ENCODE measurements at places on chromosomes 6 and 20.

DNA sequence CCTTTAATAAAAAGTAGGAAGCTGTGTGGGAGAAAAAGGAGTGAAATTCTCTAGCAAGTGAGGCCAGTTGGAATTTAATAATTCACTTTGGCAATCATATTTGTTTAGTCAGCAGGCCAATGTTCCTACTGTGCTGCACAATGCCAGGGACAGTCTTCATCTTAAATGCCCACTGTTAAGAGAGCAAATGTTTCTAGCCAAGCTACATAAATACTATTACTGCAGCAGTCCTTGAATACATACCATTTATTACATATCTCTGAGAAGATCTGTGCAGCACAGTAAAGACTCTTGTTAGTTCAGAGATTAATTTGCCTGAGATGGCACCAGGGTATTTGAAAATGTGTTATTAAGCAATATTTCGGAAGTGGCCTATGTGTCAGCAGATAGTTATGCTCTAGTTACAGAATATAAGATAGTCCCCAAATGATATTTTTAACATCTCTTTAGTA lies 105.4 kb downstream of the OGFRL1 start:
- DNase-seq, result no peak

DNA sequence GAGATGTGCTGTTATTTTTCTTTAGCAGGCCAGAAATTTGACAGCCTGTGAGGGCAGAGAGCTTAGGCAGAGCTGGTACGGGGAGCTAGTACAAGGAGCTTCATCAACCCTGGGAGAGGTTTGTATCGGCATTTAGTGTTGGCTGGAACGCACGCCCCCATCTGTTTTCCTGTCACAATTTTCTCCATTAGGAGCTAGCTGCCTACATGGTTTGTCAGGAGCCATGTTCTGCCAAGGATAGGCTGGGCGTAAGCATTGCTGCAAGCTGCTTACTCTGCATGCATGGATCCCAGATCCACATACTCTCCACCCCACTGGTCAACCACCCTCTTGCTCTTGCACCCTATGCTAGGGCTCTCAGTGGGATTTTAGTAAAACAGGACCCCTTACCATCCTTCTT lies 449.0 kb upstream of the CHD6 start:
- no peak for DNase-seq

DNA sequence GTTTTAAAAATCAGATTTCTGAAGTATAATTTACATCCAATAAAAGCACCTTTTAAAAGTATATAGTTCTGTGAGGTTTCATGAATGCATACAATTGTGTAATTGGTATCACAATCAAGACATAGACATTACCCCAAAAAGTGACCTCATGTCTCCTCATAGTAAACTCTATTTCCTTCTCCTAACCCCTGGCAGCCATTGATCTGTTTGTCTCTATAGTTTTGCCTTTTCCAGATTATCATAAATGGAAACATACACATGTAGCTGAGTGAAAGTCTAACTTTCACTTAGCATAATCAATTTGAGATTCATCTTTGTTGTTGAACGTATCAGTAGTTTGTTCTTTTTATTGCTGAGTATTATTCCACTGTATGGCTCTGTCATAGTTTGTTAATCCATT lies 57.6 kb downstream of the SUN5 start:
- DNase-seq, result no peak

- no peak for DNase-seq
Observed at GRCh38 chr20:41992481-41992880, 374.3 kb upstream of the CHD6 start.

GRCh38 chr20:2745060-2745910 lies 52.7 kb downstream of the EBF4 start:
- DNase-seq, result no peak

DNA sequence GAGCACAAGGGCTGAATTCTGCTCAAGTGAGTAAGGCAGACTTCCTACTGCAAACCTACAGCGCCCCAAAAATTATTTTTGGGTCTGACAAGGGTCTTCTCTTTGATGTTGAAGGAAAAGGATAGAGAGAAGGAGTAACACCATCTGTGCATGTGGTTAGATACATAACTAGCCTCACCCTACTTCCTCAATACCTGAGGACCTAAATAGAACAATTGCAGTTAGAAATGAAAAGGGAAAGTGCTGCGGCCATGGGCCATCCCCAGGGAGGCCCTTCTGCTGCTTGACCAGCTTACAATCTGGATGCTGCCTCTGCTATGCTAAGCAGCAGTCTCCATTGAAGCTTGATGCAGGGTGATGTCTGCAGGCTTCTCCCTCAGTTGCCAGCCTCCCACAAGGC lies 63.2 kb upstream of the ARMH2 start:
- DNase-seq, result no peak

DNA sequence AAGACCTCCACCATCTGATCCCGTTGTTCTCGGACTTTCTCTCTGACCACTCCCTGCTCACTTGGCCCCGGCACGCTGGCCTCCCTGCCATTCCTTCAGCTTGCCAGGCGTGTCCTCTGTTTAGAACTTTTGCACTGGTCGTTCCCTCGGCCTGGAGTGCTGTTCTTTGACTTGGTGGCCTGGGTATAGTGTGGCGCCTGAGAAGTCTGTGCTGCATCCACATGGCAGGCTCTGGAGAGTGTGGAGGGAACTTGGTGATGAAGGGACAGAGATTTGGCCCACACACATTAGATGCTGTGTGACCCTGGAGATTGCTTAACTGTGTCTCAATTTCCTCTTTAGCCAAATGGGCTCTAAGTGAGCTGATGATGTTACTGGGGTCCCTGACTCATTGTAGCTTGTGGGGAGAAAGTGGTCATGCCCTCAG lies 13.0 kb upstream of the TGM2 start:
- no peak for DNase-seq

GRCh38 chr20:1427457-1428054 lies 34.7 kb upstream of the FKBP1A start:
- no peak for DNase-seq

- no peak for DNase-seq
Observed at GRCh38 chr6:90329386-90330077, 32.9 kb upstream of the BACH2 start.

- DNase-seq, result no peak
Observed at GRCh38 chr20:12036142-12036541, 118.4 kb downstream of the BTBD3 start.

GRCh38 chr6:115159733-115160132 lies 816.9 kb upstream of the HS3ST5 start:
- DNase-seq, result no peak

GRCh38 chr6:78842953-78843352 lies 24.4 kb upstream of the IRAK1BP1 start:
- no peak for DNase-seq

DNA sequence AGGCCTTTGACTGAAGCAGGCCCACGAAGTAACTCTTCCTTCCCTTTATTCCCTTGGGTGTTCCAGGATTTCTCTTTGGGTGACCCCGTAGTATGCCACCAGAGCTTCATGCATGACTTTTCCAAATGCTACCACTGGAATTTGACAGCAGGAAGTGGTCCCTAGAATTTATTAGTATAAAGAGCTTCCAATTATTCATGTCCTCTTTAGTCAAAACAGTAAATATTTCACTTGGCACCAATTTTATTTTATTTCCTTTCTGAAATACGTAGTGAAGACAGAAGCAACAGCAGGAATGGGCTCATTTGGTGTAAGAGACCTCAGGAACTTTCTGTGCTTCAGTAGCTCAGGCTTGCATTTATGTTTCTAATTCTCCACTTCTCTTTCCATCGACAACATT lies 151.3 kb downstream of the LCA5 start:
- DNase-seq, result no peak

GRCh38 chr6:164095056-164095455 lies 680.5 kb downstream of the QKI start:
- no peak for DNase-seq

DNA sequence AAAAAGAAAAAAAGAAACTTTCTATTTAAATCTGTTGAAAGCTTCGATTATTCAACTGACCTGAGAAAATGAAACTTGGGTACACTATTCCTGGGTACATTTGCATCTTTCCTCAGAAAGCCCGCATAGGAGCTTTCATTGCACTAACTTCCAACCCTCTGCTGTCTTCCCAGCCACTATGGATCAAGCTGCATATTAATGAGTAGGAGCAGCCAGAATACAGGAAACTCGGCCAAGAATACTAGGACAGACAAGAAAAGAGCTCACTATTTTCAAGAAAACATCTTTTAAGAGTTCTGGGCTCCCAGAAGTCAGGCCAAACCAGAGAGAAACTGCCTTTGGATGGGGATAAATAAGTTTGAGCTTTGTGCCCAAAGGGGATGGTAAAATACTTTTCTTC lies 135.0 kb upstream of the CCDC28A start:
- DNase-seq, result no peak

DNA sequence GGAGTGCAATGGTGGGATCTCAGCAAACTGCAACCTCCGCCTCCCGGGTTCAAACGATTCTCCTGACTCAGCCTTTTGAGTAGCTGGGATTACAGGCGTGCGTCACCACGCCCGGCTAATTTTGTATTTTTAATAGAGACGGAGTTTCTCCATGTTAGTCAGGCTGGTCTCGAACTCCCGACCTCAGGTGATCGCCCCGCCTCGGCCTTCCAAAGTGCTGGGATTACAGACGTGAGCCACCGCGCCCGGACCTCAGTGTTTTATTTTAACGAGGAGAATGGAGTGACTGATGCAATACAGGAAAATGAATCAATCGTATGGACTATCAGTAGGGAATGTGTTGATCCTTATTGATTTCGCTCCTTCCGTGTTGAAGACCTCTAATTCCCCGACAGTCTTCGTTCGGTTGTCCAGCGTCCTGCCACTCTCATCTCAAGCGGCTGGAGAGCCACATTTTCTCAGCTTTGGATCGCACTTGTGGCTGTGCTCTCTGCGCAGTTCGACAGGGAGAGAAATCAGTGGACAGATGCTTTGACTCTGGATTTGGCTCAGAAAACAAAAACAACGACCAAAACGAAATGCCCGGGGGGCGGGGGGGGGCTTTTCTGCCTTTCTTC lies 166.2 kb downstream of the TRIM27 start:
- DNase-seq, result no peak

DNA sequence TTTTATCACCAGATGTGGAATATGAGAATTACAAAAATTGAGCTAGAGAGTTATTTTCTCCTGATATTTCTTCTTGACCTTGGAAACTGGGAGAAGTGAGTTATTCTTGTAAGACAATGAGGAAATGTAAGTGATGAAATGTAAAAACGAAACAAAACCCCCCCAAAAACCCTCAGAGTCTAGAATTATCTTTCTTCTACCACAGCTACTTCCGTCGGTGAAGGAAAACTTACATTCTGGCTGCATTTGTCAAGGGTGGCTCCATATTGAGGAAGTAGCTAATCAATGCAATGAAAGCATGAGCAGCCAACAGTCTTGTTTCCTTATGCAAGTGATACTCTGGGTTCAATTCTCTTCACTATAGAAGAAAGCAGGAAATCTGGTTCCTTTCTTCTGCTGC lies 661.7 kb upstream of the CITED2 start:
- no peak for DNase-seq

DNA sequence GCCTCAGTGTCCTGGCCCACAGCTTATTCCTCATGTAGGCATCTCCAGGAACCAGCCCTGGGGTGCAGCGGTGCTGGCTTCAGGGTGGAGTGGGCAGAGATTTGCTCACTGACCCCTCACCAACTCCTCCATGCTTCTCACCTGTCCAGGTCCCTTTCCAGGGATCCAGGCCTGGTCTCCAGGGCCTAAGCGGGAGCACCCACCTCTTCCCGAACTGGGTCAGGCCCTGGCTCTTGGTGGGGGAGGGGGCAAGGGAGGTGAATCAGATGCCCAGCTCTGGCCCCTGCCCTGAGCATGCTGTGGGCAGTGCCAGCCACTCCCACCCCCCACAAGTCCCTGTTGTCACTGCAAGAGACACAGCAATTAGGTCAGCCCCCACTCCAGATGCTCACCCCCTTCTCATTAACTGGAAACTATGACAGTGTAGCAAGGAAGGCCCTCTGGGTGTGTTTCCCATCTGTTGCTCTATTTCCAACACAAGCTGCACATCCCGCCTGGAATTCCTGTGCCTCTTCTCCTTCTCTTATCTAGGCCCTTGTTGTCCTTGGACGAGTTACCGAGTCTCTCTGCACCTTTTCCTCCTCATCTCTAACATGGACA lies 37.0 kb downstream of the MDFI start:
- no peak for DNase-seq

GRCh38 chr6:165042912-165043311 lies 266.5 kb downstream of the C6orf118 start:
- no peak for DNase-seq

DNA sequence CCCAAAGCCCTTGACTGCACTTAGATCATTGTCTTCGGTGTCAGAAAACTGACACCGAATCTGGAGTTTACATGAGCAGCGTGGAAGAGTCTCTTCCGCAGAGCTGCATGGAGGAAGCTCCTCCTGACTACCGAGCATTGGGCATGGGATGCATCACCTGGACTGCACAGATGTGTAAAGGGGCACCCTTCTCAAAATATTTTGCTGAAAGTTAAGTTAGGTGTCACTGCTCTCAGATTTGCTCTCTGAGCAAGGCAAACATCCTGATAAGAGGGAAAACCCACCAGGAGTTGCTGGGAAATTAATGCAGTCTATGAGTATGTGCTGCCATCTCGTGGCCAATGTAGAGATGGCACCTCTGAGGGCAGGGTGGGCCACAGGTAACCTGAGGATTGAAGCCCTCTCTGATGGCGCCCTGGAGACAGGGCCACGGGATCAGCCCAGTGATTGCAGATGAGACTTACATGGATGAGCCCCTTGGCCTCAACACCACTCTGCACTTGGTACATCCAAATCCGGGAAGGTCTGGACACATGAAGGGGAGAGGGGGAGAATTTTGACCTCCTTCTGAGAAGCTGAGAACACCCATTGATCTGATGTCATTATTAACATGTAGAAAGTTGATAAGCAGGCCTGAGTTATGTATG lies 129.9 kb downstream of the LPA start:
- DNase-seq, result peak; percentile 20

GRCh38 chr20:20364593-20365479 lies 3.1 kb upstream of the INSM1 start:
- no peak for DNase-seq

- no peak for DNase-seq
Observed at GRCh38 chr20:40551125-40551530, 137.9 kb downstream of the MAFB start.

GRCh38 chr20:33000802-33001466 lies 3.3 kb downstream of the SUN5 start:
- no peak for DNase-seq

GRCh38 chr20:25085756-25086495 lies 4.0 kb upstream of the VSX1 start:
- DNase-seq, result no peak

DNA sequence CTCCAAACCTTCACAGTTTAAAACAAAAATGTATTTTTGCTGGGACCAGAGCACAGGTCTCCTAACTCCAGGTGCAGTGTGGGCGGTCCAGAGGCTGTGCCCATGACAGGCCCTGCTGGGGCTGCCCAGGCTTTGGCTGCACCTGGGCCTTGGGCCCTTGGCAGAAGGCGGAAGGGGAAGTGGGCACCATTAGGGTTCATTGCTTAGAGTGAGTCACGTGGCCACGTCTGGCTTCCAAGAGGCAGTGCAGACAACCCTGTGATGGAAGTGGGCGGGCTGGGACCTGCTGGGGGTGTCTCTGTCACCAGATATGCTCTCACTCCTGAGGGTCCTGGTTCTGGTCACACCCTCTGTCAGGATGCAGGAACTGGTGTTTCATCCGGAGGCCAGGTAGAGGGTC lies 302.2 kb downstream of the QKI start:
- DNase-seq, result no peak

- no peak for DNase-seq
Observed at GRCh38 chr6:32794510-32794909, 22.3 kb downstream of the HLA-DOB start.

Data from stimulated activated CD4-positive, alpha-beta T cell treated with anti-CD3 and anti-CD28 coated beads, Interleukin-1b, Interleukin-23, amount 100 ng/mL, for 24 hours (primary cell).